Mucosa of descending colon (tissue), 3 donors: ENCODE measurements at places on chromosomes 1 and 21. TPM values are rescaled to one million over a fixed set of nuclear protein-coding genes. Genes with fewer than 3 reads are reported as not detected.

The KRTAP11-1 gene
- total RNA-seq = not detected

The DNAJB4 gene
- 15.8 TPM for total RNA-seq

The ITGB2 gene
- 52.3 TPM for total RNA-seq

DNA sequence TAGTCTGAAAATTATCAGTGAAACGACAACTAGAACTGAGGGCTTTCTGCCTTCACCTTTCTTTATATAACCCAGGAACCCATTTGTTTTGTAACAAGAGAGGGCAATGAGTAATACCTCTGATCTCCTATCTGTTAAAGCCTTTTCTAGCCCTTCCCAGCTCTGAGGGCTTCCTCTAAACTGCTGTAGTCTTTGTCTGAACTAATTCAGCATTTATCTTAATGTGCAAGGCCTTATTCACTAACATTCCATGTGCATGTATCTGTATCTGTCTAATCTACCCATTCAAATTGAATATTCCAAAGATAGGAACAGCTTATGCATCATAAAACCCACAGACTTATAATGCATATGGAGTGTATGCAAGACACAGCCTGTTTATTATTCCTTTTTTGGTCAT lies 167.1 kb downstream of the LYPLAL1 start:
- no peak for DNase-seq

The KCNJ6 gene
- 0.14 TPM for total RNA-seq

DNA sequence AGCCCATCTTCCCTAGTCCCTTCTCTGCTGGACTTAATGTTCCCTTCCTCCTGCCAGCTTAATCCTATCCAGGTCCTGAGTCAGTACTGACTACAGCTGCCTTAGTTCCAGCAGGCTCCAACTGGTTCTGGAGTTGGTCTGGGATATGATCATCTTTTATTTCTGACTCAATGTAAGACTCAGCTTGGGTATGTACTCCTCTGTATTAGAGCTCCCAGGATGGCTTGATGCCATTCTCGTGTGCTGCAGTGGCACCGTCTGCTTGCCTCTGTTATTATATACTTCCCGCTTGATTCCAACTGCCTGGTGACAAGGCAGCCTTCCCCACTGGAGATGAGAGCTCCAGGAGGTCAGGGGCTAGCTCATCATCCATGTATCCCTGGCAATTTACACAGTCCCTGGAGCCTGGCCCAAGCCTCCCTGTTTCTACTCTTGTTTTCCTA lies 164.4 kb upstream of the DPT start:
- no peak for DNase-seq

DNA sequence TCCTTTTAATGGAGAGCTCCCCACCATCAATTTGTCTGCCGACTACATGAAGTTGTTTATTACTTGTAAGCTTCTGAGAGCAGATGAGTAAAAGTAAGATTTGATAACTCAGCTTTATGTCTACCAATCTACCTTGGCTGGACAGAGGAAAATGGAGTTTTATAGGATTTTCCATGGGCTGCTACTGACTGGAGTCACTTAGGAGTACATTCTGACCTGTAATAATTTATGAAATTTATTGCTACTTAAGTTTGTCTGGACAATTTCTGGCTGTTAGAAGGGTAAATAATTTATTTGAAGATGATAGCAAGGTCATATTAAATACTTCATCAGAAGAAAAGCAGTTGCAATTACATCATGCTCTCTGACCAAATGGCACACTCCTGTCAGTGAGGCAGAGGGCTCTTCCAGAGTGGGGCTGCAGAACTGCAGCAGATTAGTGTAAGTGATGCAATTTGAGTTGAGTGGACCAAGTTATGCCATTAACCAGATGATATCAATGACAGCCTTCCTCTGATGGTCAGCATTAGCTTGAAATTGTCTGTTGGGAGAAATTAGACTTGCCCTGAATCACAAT lies 736.7 kb upstream of the PTBP2 start:
- no peak for DNase-seq

DNA sequence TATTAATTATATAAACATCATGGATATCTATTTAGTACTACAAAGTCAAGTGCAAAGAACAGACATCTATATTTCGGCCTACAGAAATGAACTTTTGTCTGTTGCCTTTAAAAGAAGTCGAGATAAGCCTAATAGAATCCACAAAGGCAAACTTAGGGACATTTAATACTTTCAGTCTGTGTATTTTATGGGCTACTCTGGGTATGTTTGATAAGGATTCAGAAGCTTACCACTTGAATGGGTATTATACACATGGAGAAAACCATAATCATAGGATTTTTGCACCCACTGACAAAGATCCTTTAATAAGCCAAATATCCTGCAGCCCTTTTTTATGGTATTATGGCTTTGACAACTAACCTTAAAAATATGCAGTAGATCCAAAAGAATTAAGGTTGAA lies 224.8 kb downstream of the LMO4 start:
- no peak for DNase-seq

DNA sequence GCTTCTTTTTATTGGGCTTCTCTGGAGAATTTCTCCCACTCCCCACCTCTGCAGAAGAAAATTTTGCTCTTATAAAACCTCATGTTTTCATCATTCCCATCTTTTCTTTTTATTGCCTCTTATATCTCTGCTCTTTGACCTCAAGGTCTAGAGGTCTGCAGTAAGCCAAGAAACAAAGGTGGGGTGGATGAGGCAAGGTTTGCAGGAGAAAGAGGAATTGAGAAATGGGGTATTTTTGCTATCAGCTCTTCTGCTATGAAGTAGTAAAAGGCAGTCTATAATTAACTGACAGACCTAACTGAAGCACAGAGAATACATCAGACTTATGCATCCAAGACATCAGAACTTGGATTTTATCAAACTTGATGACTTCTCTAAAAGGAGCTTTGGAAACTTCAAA lies 22.9 kb downstream of the SYT11 start:
- no peak for DNase-seq

GRCh38 chr1:7454895-7455784 lies 316.0 kb upstream of the VAMP3 start:
- DNase-seq = no peak

DNA sequence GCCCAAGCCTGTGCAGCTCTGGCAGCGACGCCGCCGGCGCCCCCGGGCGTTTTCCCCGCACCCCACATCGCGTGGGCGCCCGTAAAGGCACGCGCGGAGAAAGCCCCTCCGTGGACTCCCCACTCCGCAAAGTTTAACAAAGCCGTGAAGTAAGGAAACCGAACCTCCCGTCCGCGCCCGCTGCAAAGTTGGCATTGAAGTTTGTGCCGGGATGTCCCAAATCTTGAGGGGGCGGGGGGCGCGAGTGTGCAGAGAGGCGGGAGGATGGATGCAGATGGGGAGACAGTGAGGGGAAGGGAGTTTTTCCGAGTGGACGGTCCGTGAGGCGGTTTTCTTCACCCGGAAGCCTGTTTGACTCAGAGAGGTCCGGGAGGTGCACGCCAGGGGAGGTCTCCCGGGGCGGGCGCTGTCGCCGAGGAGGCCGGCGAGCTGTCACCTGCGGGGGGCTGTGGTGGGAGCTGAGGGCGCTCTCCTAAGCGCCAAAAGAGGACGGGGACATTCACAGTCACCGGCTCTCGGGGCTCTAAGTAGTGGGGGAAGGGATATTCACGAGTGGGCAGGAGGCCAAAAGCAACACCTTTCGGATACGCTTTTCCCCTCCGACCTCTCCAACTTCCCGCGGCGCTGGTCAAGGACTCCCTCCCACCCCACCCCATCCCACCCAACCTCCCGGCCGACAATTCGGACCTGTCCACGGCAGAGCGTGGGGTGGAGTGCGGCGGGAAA lies 1.3 kb downstream of the WLS start:
- peak; percentile 57 for DNase-seq

The MYBPHL gene
- total RNA-seq = not detected

- no peak for DNase-seq
Observed at GRCh38 chr21:25371841-25372425, 235.3 kb downstream of the MRPL39 start.

DNA sequence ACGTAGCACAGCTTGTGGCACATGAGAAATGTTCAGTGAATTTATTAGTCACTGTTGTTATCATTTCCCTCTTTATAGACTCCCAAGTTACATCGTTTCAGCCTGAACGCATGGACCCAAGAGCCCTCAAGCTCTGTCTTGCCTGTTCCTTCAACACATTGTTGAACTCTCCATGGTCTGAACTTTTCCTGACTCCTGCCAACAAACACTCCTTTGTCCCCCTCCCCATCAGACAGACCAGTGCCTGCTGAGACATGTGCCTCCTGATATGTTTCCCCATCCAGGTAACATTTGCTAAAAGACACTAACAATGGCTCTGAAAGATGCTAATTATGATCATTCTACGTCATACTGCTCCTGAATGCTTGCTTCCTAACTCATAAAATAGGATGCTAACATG lies 108.7 kb upstream of the NFIA start:
- no peak for DNase-seq

GRCh38 chr1:100198596-100198995 lies 20.5 kb upstream of the LRRC39 start:
- no peak for DNase-seq

The SERBP1 gene
- total RNA-seq = 160 TPM

DNA sequence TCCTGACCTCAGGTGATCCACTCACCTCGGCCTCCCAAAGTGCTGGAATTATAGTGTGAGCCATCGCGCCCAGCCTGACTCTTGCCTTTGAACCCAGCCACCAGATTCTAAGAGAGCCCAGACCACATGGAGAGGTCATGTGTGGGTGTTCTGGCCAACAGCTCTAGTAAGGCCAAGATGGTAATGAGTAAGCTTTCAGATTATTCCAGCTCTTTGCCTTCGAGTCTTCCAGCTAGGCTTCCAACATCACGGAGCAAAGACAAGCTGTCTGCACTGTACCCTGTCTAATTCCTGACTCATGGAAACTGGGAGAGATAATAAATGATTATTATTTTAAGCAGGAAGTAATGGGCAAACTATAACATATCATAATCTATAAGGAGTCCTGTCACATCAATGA lies 14.8 kb upstream of the ZFP69B start:
- no peak for DNase-seq

- no peak for DNase-seq
Observed at GRCh38 chr1:95013950-95014574, 58.7 kb downstream of the ALG14 start.

DNA sequence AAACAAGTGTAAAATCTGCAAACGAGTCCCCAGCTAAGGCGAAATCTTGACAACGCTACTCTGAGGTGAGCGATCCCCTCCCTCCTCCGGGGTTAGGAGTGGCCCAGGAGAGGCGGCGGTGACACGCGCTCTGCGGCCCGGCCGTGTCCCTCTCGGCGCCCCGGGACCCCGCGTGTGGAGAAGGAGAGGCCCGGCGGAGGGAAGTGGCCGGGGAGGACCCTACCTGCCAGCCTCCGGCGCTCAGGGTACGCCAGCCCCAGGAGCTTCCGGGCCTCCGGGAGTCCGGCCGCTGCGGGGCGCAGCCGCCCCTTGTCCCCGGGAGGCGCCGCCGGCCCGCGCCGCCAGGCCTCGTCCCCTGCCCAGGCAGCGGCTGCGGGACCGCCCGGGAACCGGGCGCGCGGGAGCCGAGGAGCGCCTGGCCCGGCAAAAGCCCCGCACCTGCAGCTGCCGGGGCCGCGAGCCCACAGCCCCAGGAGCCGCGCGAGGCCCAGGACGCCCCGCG lies 543 bp downstream of the ABCB10 start:
- DNase-seq = peak; percentile 49

- no peak for DNase-seq
Observed at GRCh38 chr1:203085528-203086406, at the start of gene MYOG. Gene MYOG (minus strand): TSS chr1:203086012. CDS start chr1:203085961, 51 bp downstream.

- no peak for DNase-seq
Observed at GRCh38 chr1:46084553-46085451, 47.6 kb downstream of the PIK3R3 start.

DNA sequence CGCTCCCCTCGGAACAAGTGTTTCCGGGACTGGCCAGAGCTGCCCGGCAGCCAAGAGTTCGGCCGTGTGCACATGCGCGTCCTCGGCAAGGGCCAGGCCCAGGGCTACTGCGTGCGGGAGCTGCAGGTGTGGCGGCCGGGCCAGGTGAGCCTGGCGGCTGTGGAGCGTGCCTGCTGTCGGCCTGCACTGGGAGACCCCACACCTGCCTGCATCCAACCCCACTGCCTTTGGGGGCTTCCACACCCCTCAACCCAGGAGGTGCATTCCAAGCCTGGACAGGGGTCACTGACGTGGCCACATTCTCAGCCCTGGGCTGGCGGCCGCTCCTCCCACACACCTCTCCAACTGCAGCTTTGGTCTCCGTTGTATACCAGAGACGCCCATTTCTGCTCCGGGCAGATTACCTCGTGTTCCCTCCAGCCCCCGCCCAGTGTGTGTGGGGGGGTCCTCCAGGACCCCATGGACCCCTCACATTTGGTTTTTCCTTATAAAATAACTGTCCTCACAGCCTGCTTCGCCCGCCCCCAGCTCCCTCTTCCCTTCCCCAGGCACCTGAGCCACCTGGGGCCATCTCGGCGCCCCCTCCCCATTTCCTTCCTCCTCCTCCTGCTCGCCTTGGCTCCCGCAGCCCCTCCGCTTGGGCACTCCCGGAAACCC lies 6.1 kb downstream of the RNF223 start:
- DNase-seq = peak; percentile 79

GRCh38 chr1:219339466-219339865 lies 165.8 kb downstream of the LYPLAL1 start:
- DNase-seq = no peak

GRCh38 chr1:24899581-24900485 lies 30.2 kb downstream of the RUNX3 start:
- no peak for DNase-seq

- no peak for DNase-seq
Observed at GRCh38 chr1:18485227-18485626, 4.5 kb downstream of the KLHDC7A start.

The KCNJ9 gene
- total RNA-seq = not detected

- DNase-seq = no peak
Observed at GRCh38 chr1:196438329-196438728, 169.9 kb downstream of the KCNT2 start.

DNA sequence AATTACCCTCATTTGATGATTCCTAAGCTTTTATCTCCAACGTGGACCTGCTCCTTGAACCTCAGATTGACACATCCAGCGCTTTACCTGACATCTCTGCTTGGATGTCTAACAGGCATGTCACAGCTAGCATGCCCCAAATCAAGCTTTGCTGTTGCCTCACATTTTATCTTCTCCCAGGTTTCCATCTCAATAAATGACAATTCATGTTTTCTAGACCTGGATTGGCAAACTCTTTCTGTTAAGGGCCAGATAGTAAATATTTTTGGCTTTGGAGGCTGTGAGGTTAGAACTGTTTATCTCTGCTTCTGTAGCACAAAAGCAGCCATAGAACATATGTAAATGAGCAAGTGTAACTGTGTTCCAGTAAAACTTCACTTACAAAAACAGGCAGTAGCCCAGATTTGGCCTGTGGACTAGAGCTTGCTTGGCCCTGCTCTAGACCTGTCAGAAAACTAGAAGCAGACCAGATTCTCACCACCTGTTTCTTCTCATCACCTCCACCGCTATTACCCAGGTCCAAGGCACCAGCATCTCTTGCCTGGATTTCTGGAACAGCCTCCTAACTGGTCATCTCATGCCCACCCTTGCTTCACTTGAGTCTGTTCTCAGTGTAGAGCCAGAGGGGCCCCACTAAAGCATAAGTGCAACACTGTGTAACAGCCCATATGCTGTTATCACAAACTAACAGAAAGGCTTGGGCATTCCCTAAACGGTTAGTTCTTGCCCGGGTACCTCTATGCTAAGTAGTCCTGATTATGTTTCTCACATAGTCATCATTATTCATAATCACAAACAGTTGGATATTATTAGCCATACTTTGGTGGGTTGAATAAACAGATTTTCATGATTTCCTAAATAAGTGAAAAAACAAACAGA lies 42.3 kb downstream of the UBE4B start:
- no peak for DNase-seq

The SLC1A7 gene
- total RNA-seq = 0.98 TPM
